Activated CD4-positive, alpha-beta T cell treated with anti-CD3 and anti-CD28 coated beads, Interleukin-2, amount 50 U/mL, for 24 hours (primary cell): ENCODE measurements at places on chromosomes 4 and X.

DNA sequence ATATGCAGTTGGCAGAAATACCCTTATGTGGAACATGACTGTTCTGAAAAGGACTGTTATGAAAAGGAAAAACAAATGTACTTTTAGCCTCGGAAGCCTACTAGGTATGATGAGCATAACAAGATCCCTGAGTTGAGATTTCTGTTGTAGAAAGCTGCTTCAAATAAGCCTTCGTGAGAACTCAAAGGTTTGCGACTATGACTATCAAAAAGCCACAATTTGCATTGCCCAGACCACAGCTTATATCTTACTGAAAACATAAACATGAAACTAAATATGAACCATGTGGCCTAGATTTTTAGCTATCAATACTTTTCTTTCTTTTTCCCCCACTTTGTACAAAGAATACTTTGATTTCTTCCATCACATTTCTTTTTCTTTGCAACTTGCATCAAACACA is 398.2 kb upstream of the LCORL start:
- DNase-seq: no peak

GRCh38 chrX:13094374-13094773 is 50.0 kb upstream of the FAM9C start:
- no peak for DNase-seq

GRCh38 chrX:72308566-72309296 is 3.0 kb upstream of the CITED1 start:
- no peak for DNase-seq

DNA sequence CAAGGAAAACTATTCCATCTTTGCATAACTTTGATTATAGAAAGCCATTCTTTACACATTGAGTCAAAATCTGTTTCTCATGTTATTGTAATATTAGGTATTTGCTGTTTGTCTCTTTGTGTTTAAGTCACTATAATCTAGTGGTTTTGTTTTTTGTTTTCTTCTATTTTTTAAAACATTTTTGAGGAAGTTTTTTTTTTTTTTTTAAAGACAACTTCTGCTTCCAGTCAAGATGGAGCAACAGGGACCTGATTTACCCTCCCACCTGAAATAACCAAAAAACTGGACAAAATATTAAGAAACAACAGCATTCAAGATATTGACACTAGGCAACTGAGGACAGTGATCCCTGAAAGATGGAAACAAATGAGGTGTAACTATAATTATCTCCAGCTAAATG is 18.4 kb upstream of the NSUN7 start:
- no peak for DNase-seq

- peak; percentile 82 for DNase-seq
These were observed 68.6 kb downstream of the NOCT start for GRCh38 chr4:139083956-139084803.

DNA sequence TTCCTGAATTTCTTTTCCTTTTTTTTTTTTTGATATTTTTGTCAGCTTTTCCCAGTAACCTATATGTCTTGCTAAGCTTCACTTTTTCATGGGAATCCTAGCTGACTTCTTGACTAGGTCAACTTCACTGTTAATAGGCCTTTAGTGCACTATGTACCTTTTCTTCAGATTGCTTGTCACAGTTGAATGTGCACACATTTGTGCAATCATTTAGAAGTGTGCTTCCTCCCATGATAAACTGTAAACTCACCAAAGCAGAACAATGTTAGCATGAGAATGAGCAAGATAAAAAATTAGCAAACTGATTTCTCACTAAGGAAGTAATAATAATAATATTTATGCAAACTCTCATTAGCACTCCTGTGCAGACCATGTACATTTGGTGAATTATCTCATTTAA is 173.2 kb downstream of the PABPC4L start:
- DNase-seq: no peak

DNA sequence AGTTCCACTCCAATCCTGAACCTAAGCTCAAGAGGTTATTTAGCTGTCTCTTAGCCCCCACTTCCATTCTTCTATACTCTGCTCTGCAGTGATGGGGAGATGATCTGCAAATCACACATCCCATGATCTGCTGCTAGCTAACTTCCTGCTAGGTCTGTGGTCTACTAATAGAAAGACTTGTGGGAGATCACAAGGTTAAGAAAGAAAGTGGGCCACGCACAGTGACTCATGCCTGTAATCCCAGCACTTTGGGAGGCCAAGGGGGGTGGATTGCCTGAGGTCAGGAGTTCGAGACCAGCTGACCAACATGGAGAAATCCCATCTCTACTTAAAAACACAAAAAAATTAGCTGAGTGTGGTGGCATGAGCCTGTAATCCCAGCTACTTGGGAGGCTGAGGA is 471.1 kb upstream of the NWD2 start:
- DNase-seq: no peak

DNA sequence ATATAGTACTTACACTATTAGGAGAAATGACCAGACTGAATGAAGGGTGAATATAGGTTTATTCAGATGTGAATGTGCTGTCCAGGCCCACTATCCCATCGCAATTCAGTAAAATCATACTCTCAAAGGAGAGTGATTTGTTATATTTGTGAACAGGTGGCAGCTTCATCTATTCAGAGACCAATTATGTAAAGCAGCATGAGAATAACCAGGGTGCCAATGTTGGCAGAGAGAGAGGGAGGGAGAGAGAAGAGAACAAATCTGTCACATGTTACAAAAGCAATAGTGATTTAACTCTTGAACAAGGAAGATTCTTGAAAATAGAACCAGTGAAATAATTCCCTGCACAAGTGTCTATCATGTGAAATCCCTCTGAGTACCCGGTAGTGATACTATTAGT is 38.9 kb upstream of the TLL1 start:
- DNase-seq: no peak

GRCh38 chrX:82038793-82039192 is 836.9 kb downstream of the SH3BGRL start:
- no peak for DNase-seq

GRCh38 chr4:57443308-57443707 is 333.1 kb upstream of the IGFBP7 start:
- DNase-seq: no peak

DNA sequence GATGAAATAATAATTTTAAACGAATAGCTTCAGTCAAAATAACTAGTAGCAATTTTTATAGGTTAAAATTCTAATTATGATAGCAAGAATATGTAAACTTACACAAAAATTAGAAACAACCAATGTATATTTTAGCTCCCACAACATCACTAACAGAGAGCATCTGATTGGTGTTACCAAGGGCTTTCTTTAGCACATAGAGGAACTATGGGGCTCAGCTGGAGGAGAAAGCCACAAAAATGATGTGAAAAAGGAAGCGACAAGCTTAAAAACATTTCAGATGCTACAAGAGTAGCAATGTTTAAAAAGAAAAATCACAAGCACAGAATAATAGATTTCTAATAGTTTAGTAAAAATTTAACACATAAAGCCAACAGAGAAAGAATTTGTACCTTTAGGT is 56.3 kb downstream of the ATP8A1 start:
- no peak for DNase-seq

DNA sequence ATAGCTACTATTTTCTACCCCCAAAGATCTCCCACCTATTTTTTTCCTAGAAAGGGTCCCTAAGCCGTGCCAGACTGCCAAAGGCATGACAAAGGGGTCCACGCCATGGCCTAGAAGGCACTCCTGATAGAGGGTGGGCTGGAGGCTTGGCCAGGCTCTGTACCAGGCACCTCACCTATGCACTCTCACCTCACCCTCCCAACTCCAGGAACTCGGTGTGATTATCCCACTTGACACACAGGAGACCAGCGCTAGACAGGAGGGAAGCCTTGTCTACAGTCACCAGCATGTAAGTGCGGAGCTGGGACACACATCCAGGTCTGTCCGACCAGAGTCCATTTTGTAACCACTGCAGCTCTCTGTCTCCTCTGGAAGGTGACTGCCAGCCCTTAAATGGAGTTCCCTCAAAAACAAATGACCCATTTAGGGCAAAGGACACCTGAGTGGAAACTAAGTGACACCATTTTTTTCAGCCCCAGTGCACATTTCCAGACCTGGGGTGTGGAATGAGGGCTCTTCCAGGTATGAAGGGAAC is 106.4 kb downstream of the RTL5 start:
- no peak for DNase-seq

- DNase-seq: no peak
These were observed 25.5 kb downstream of the ZNF330 start for GRCh38 chr4:141246243-141246642.

DNA sequence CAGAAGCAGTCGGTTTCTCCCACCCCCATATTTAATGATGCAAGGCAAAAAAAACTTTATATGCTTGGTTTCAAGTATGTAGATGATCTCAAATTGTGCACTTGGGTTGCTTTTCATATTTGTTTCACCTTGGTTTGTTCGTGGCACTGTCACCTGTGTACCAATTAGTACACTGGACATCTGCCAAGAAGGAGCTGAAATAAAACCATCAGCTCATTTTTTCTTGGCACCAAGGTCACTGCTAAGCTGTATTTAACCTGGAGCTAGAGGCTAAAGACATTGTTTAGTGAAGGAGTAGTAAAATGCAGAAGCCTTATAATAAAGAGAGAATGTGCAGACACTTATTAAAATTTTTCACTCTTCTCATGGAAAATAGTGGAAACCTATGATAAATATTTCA is 430.8 kb downstream of the ARHGAP24 start:
- DNase-seq: no peak

DNA sequence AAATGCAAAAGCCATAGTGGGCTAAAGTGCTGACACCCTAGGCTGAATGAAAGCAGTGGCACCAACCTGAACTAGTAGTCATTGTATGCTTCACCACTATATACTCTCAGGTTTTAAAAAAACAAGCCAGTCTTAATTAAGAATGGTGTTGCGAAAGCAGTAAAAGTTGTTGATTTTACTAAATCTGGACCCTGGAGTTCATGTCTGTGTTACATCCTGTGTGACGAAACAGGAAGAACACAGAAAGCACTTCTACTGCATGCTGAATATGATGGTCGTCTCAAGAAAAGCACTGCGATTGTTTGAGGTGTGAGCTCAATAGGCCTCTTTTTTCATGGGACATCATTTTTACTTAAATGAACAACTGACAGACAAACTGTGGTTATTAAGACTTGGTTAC is 24.2 kb upstream of the GDPD2 start:
- DNase-seq: no peak

- DNase-seq: no peak
These were observed 209.8 kb downstream of the MGST2 start for GRCh38 chr4:139875411-139875825.

DNA sequence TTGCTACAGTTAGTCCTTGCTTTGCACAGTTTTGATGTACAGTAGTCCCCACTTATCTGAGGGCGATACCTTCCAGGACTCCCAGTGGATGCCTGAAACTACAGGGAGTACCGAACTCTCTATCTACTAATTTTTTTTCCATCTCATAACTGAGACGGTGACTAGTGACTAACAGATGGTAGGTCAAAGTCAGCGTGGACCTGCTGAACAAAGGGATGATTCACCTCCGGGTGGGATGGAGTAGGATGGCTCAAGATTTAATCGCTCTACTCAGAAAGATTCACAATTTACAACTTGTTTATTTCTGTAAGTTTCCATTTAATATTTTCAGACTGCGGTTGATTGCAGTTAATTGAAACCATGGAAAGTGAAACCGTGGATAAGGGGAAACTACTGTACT is 655.8 kb downstream of the ZNF674 start:
- DNase-seq: no peak

GRCh38 chr4:10118048-10119004 is 1.7 kb upstream of the WDR1 start:
- no peak for DNase-seq

- no peak for DNase-seq
These were observed 849 bp downstream of the MID1 start for GRCh38 chrX:10619425-10620046.

GRCh38 chr4:121177246-121178137 is 13.4 kb upstream of the TNIP3 start:
- DNase-seq: no peak

- DNase-seq: no peak
These were observed 15.4 kb upstream of the TLR2 start for GRCh38 chr4:153668647-153669046.

GRCh38 chr4:138655286-138655685 is 360.3 kb upstream of the NOCT start:
- DNase-seq: no peak

GRCh38 chr4:84286048-84286447 is 213.0 kb downstream of the NKX6-1 start:
- no peak for DNase-seq

DNA sequence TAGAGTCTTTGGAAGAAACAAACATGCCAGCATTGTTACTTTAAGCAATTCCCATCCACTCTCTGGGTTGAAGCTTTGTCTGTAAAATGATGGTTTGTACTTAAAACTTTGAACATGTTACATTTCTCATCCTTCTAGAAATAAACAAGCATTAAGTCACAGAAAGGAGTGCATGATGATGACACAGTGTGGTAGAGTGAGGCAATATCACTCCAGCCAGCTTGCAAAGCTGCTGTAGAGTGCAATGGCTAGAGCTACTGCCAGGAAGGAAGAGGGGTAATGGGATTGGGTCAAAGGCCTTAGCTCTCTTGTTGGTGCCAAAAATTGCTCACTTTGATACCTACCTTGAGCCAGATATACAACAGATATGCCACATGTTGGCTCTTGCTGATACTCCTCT is 12.3 kb upstream of the ENOX2 start:
- DNase-seq: no peak
